ENCODE measurements at places on chromosomes 11 and 22. TPM values are rescaled to one million over a fixed set of nuclear protein-coding genes. Genes with fewer than 3 reads are reported as not detected.

Gene OR56B1
- polyA plus RNA-seq: not detected

Gene CTSW
- polyA plus RNA-seq: not detected

Gene ADM2
- 3.6 TPM for polyA plus RNA-seq

Gene CARD18
- not detected for polyA plus RNA-seq

Gene ZNF280B
- 2.3 TPM for polyA plus RNA-seq

Gene NXPE2
- 0.04 TPM for polyA plus RNA-seq

Gene STK33
- 8.3 TPM for polyA plus RNA-seq

Gene PHRF1
- polyA plus RNA-seq: 8.4 TPM

Gene OR4C5
- polyA plus RNA-seq: not detected

Gene UPK3A
- polyA plus RNA-seq: not detected

Gene MMP27
- not detected for polyA plus RNA-seq

Gene MOV10L1
- 4.6 TPM for polyA plus RNA-seq

Gene WBP2NL
- 0.21 TPM for polyA plus RNA-seq

Gene KLHL22
- polyA plus RNA-seq: 30.2 TPM

Gene IFITM10
- not detected for polyA plus RNA-seq

Gene OR51B2
- not detected for polyA plus RNA-seq

Gene TREH
- not detected for polyA plus RNA-seq

Gene KDM4D
- polyA plus RNA-seq: 0.68 TPM

Gene MUC5B
- not detected for polyA plus RNA-seq

Gene DGCR6
- polyA plus RNA-seq: 0.06 TPM

Gene PDGFD
- 50.1 TPM for polyA plus RNA-seq

Gene C22orf23
- 0.55 TPM for polyA plus RNA-seq

Gene APOL3
- polyA plus RNA-seq: 4.2 TPM

Gene ENDOD1
- 12.1 TPM for polyA plus RNA-seq

Gene SLC17A6
- not detected for polyA plus RNA-seq

Gene YAP1
- 144 TPM for polyA plus RNA-seq

Gene CSRP3
- not detected for polyA plus RNA-seq

Gene BIRC3
- polyA plus RNA-seq: 3.5 TPM

Gene PRMT3
- 14.8 TPM for polyA plus RNA-seq

Gene KDM4E
- polyA plus RNA-seq: not detected

Gene BTBD18
- polyA plus RNA-seq: not detected

Gene HTR3A
- polyA plus RNA-seq: not detected

Gene C11orf21
- not detected for polyA plus RNA-seq

Gene OR51I1
- polyA plus RNA-seq: not detected

Gene MFRP
- not detected for polyA plus RNA-seq

Gene YPEL1
- 5.5 TPM for polyA plus RNA-seq

Gene FAM83F
- polyA plus RNA-seq: 0.01 TPM

Gene OOSP4B
- not detected for polyA plus RNA-seq

Gene RIMBP3C
- not detected for polyA plus RNA-seq

Gene SNX32
- 0.30 TPM for polyA plus RNA-seq

Gene IL10RA
- not detected for polyA plus RNA-seq

Gene LSP1
- not detected for polyA plus RNA-seq
